ENCODE measurements at places on chromosomes 4 and X.

GRCh38 chr4:177480795-177481194 is 38.6 kb upstream of the AGA start:
- DNase-seq: no peak

DNA sequence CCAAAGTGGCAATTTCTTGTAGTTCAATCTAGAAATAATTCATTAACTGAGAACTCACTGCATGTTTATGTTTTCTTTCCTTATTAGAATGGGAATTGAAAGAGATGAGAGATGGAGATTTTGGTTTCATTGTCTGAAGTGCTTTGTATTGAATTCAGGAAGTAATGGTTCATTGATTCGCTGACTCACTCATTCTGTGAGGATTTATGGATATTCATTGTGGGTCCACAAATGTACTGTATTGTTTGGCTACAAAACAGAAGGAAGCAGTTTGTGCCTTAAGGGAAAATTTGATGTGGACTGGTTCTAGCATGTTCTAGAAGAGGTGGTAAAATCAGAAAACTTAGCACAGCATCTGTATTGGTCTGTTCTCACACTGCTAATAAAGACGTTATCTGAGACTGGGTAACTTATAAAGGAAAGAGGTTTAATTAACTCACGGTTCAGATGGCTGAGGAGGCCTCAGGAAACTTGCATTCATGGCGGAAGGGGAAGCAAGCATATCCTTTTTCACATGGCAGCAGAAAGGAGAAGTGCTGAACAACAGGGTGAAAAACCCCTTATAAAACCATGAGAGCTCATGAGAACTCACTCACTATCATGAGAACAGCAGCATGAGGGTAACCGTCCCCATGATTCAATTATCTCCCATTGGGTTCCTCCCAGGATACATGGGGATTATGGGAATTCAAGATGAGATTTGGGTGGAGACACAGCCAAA is 132.3 kb upstream of the VCX3A start:
- DNase-seq: no peak

GRCh38 chr4:73874386-73874785 is 5.2 kb downstream of the CXCL1 start:
- DNase-seq: no peak

- DNase-seq: no peak
These were observed 32.0 kb downstream of the HAND2 start for GRCh38 chr4:173498023-173498422.

Measured in H4 (cell line).